ENCODE measurements at places on chromosomes 13 and 19.

- no peak for DNase-seq
Observed at GRCh38 chr13:79481685-79482052, 714 bp downstream of the NDFIP2 start.

GRCh38 chr13:45047394-45048310 is 58.3 kb downstream of the GPALPP1 start:
- DNase-seq, result no peak

DNA sequence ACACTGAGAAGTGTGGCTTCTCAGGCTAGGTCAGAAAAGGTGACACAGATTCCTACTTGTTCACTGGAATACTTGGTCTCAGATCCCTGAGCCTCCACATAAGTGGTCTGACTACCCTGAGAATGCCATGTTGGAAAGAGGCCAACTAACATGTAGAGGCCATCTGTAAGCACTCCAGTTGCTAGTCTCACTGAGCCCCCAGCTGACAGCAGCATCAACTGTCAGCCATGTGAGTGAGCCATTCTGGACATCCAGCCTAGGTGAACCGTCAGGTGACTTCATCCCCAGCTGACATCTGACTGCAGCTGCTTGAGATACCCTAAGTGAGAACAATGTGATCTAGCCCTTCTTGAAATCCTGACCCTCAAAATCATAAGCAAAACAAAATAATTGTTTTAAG is 18.1 kb upstream of the ARL11 start:
- DNase-seq, result no peak

GRCh38 chr13:39455521-39456175 is 147.3 kb downstream of the LHFPL6 start:
- no peak for DNase-seq

DNA sequence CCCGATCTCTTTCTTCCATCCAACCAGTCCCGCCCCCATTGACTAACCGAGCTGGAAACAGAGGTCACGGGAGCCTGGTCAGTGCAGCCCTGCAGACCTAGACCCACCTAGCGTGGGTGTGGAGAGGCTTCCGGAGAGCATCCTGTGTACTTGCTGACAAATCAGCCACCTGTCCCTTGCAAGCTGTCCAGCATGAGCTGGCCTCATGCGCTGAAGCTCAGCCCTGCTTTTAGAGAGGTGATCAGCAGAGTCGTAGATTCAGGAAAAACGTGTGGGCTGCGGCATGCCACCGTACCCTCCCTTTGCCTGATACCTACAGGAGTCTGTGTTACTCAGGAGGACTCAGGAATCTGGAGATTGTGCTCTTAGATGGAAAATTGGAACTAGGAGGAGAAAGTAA is 80.3 kb upstream of the UQCRFS1 start:
- DNase-seq, result no peak

GRCh38 chr13:24512197-24512907 is at the start of gene PARP4:
Gene PARP4 (minus strand): TSS chr13:24512778. CDS start chr13:24503776, 9,002 bp downstream.
- DNase-seq, result peak; percentile 45

GRCh38 chr19:8251025-8251472 is 41.9 kb downstream of the CERS4 start:
- no peak for DNase-seq

GRCh38 chr13:81116461-81117282 is 775.7 kb upstream of the SPRY2 start:
- no peak for DNase-seq

GRCh38 chr19:9862938-9863337 is 27.8 kb downstream of the PIN1 start:
- no peak for DNase-seq
